Kidney tubule cell (primary cell): ENCODE measurements at places on chromosomes 2 and 18.

- DNase-seq, result no peak
These were observed 31.1 kb downstream of the SPATS2L start for GRCh38 chr2:200337621-200338020.

GRCh38 chr18:35778850-35779627 is 193.4 kb upstream of the RMP24 start:
- DNase-seq, result no peak

DNA sequence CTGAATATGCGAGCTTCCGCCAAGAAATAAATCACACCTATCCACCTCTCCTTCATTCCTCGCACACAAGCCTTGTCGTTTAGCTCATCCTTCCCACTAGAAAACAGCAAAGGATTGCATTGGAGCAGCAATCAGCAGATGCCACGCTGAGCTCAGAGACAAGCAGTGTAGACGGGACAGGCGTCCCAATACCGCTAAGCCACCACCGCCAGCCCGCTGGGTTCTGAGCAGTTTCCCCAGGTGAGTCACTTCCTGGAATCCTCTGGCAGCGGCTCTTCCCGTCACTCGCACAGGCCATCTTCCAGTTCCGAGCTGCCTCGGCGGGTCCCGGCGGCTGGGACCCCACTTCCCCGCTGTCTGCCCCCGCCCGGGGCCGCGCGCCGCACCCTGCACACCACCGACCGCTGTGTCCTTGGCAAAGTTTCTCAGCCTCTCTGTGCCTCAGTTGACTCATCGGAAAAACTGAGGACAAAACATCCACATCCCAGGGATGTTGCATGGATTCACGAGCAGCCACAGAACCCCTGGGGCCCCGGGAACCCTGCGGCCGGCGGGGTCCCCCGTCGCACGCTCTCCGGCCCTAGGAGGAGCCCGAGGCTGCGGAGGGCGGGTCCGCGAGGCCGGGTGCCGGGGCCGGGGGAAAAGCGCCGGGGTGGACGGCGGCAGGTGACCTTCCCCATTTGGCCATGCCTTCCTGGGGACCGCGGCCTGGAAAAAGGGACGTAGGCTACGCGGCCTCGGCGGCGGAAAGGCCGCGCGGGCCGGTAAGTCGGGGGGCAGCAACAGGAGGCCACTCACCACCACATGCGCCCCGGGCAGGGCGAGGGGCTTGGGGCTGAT is 573 bp downstream of the KDSR start:
- peak; percentile 85 for DNase-seq

DNA sequence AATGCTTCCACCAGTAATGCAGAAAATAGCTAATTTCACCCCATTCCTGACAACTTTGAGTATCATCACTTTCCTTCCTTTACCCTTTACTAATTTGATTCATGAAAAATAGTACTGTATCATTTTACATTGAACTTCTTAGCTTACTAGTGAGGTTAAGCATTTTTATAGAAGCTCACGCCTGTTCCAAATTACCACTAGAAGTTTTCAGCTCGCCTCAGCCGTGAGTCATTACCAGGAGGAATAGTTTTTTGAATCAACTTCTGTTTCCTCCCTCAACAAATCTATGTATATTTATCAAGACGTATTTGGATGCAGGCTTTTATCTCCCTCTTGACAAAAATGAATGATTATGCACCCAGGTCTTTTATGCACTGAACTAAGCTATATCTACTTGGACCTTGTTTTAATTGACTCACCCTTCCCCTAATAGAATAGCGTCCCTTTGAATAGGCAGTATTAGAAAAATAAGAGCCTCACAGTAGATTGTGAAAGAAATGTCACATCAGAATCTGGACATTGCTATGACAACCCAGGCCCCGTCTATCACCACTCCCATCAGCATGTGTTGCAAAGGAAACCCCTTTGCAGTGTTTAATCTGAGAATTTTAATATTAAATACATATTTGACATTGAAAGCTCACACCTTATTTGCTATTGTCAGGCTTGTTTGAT is 207.4 kb upstream of the NRP2 start:
- DNase-seq, result no peak

GRCh38 chr2:207233731-207234130 is 68.0 kb upstream of the KLF7 start:
- DNase-seq, result no peak

DNA sequence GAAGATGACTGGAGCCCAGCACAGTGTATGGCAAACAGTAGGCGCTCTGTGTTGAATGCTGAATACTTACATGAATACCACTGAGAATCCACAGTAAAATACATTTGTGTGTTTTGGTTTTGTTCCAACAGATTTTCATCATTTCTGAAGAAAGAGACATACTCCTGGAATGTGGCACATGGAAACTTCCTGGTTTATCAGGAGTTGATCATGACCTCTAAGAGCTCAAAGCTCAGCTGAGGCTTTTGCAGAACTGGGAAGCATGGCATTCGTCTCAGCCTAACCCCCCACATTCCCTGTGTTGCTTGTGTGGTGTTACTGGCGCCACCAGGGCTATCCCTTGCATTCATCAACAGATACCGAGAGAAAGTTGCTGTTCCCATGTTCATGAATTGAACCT is 316.9 kb upstream of the REV1 start:
- peak; percentile 92 for DNase-seq

DNA sequence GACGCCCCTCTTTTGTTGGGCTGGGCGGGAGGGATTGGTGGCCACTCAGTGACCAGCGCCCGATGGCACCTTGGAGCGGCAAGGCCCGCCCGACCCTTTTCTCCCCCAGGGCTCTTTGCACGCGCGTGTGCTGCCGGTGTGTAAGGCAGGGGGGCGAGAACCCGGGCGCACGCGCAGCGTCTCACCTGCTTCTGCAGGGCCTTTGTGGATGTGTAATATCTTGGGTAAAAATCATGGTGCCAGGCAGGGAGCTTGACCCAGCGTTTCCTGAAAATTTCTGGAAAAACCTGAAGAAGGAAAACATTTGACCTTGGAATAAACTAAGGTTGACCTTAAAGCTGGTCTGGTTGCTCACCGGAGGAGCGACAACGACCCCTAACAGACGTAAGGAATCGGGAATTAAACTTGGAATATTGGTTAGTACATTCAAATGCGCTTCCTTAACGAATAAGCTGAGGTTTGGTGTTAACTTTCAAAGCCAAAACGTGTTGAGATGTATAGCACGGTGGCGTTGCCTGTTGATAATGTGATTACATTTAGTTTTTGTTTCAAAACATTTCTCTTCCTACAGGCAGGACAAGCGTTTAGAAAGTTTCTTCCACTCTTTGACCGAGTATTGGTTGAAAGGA is 438 bp downstream of the HSPE1 start:
- DNase-seq, result no peak

- no peak for DNase-seq
These were observed 277.9 kb downstream of the GULP1 start for GRCh38 chr2:188569431-188570165.
